ENCODE measurements at places on chromosomes 12 and 14.

DNA sequence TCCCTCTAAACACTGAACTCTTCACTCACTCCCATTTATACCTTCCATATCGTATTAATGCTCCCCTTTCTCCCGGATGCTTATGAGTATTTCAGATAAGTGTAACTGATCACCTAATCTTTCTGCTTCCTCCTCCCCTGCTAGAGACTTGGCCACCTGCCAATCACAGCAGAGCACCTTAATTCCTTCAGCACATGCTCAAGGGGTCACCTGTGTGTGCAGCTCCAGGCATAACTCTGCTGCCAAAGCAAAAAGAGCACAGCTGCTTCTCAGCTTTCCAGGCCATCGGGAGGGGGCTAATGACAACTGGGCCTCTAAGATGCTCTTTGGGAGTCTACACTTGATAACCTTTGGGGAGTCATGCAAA lies 106.9 kb upstream of the DYRK2 start:
- no peak for DNase-seq

- DNase-seq, result no peak
Observed at GRCh38 chr12:107649661-107650061, 35.9 kb upstream of the PWP1 start.

DNA sequence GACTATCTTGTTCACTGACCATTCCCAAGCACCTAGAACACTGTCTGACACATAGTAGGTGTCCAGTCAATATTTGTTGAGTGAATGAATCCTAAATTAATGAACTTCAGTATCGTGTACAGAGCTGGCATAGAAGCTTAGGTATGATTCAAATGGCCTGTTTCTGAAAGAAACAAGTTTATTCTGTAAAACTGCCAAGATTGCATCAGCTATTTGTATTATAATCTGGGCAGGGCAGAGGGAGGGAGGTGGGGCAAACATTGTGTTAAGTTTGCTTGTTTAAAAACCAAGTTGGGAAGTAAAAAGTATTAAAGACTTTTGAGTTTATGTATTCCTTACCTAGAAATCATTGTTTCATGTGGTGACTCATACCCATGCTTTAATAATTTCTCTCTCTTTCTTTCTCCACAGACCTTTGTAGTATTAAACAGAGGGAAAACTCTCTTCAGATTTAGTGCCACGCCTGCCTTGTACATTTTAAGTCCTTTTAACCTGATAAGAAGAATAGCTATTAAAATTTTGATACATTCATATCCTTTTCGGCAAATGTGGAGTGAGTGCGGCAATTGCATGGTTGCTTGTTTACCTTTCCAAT lies 92.8 kb downstream of the SCN8A start:
- no peak for DNase-seq

- DNase-seq, result no peak
Observed at GRCh38 chr12:89880690-89881350, 172.2 kb upstream of the ATP2B1 start.

- no peak for DNase-seq
Observed at GRCh38 chr14:93949511-93950075, 22.4 kb downstream of the FAM181A start.

GRCh38 chr12:104458694-104459367 lies 2.1 kb downstream of the CHST11 start:
- DNase-seq, result no peak

DNA sequence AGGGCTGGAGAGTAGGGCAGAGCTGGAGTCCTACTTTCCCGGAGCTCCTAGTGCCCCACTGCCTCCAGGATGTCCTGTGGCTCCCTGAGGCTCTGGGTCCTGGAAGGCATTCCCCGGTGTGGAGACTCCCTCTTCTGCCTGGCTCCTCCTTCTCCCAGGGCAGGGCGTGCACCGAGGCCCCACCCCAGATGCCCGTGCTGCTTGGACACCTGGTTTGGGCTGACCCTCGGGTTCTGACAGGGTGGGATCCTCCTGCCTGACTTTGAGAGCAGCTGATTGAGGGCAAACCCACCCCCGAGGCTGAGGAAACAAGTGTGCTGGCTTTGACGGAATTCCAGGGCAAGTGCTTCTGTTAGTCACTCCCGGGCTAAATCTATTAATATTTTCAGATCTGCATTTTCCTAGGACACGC lies 15.4 kb downstream of the TEAD4 start:
- no peak for DNase-seq

- DNase-seq, result no peak
Observed at GRCh38 chr12:101564912-101565311, 29.9 kb upstream of the MYBPC1 start.

DNA sequence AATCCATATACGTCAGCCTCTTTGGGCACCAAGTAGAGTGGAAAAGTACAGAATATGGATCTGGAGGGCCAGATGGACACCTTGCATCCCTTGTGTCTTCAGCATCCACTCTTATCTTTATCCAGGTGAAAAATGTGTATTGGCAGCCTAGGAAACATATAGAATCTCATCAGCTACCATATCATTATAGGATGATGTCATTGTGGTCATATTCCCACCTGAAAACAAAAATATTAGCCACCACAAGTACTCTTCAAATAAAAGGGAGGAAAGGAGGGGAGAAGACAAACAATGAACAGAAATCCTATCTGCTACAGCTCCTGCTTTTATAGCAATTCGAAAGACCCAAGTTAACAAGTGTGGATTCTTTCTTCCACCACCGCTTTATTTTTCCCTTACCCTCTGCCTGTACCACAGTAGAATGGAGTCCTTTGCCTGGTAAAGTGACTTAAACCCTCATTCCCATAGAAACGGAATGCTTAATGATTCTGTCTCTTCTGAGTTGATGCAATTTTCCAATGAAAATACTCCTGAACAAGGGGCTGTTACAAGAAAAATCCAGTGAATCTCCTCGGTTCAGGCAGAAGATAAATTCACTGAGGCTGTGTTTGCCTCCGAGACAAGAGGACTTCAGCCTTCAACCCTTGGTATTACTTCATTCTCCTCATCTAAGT lies 13.8 kb upstream of the IL26 start:
- no peak for DNase-seq

DNA sequence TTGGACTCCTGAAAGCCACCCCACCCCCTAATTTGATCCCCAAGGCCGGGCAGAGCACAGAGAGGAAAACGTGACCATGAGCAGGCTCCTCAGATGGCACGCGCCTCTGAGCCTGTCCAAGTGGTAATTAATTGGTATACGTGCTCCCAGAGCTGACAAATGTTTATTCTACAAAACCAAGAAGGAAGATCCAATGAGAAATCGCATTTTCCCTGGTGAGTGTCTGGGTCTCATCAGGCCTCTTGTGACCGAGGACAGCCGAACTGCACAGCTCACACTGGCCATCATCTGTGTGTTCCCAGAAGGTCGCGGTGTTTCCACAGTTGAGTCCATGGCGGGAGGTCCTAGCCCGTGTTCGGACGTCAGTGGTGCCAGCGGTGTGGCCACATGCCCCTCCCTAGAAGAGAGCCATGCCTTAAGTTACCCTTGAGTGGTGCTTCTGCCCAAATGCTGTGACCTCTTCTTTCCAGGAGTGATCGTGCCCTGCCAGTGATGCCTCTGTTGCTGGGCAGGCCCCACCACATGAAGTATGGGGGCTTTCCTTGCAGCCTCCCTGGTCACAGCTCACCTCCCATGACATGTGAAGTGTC lies 317.5 kb upstream of the RTL1 start:
- DNase-seq, result no peak

GRCh38 chr12:43556057-43556456 lies 4.1 kb upstream of the ADAMTS20 start:
- no peak for DNase-seq

GRCh38 chr12:54628186-54628846 lies 6.4 kb downstream of the LACRT start:
- no peak for DNase-seq

DNA sequence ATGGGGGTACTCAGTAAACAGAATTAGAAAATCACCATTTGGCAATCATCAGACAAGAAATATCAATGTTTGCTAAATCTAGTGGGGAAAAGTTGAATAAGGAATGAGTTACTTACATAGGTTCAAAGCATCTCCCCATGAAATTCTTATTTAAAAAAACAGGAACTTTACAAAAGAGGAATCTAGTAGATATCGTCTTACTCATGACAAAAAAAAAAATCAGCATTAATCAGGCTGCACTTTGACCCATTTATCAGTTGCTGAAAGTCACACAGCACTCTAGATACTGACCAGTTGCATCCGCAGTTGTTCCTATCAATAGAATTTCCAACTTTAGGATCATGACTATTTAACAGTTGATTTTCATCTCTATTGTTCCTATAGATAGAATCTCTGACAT lies 5.8 kb upstream of the DICER1 start:
- DNase-seq, result no peak

Measured in gastrocnemius medialis (tissue), 4 donors.